Hematopoietic multipotent progenitor cell treated with erythropoietin and hydrocortisone succinate and interleukin-3 and kit ligand, for 15 days (in vitro differentiated cells): ENCODE measurements at places on chromosomes 2 and 18.
A peak's percentile ranks its signal among the peaks of the same experiment; 100 is the strongest.

- no peak for DNase-seq
Observed at GRCh38 chr2:120631236-120631635, 104.4 kb upstream of the GLI2 start.

DNA sequence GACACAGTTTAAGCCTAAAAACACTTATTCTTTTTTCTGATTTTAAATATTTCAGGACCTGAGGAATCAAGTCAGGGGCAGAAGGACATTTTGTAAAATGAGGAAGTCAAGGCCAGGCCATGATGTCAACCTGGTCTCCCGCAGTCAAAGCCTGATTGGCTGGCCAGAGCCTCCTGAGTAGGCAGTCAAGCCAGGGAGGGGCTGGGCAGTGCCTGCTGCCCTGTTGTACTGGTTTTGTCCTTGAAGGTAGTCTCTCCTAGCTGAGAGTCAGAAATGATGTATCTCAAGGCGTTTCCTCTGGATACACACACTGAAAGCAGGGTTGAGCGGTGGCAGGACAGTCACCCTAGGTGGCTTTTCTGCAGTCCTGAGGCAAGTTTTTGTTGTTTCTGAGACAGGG lies 19.8 kb downstream of the CCT7 start:
- DNase-seq = no peak

DNA sequence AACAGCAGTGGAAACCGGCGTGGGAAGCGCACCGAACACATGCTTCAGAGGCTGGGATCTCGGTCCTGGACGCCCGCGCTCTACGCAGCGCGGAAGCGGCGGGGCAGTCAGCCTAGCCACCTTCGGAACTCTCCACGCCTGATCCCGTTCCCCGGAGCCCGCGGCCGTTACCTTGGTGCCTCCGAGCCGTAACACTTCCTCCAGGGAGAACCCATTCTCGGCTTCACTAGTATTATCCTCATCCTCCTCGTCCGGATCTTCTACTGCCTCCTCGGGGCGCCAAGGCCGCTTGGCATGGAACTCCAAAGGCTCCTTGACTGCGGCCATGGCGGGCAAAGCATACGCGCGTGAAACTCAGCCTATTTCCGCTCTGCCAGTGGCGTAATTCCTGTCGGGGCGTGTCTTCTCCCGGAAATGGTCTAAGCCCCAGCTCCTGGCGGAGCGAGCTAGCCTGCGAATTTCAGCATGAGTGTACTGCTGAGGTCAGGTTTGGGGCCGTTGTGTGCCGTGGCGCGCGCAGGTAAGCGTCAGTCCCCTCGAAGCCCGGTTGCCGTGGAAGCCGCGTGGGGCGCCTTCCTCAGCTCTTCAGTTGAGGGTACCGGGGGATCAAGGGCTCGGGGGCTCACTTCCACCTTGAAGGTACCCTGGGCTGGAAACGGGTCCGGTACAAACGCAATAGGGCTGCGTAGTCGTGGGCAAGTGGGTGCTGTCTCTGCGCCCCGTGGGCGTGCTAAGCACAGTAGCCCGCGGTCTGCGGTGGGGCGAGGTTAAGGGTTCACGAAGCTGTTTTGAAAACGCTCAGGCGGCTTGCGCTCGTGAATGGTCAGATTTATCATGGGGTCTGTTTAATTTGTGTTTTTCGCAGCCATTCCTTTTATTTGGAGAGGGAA lies at the start of the genes CEBPZ and NDUFAF7:
TSS of gene CEBPZ (minus strand) at position 356 of the 890 bp plus-strand sequence. CDS start at position 327, 29 bp downstream.
TSS of gene NDUFAF7 (plus strand) at position 418 of the 890 bp plus-strand sequence. CDS start at position 466, 48 bp downstream.
- DNase-seq = peak; percentile 84

DNA sequence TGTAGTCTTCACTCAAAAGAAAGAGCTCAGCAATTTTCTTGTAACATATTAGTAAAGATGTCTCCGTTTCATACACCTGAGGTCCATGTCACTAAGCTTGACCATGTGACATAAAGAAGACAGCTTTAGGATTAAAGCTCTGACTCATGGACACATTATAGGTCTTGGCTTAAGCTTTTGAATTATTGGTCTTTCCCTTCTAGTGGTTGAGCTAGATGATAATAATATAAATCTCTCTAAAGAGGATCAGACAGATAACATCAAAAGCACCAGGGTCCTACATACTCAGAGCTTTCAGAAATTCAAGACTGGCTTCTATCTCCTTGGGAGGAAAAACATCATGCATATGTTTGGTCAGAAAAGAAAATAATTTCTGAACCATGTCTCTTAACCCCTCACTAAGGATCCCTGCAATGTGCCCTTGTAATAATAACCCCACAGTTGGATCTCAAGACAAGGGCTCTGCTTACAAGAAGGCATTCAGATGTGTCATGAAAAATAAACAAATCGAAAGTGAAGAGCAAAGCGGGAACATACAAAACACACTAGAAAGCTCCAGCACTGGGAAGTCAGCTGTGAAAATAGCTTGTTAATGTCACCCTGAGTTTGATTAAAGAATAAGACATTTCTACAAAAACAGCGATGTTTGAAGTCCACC lies 174.5 kb downstream of the PID1 start:
- no peak for DNase-seq

- no peak for DNase-seq
Observed at GRCh38 chr18:48765053-48765452, 185.7 kb downstream of the SMAD7 start.

DNA sequence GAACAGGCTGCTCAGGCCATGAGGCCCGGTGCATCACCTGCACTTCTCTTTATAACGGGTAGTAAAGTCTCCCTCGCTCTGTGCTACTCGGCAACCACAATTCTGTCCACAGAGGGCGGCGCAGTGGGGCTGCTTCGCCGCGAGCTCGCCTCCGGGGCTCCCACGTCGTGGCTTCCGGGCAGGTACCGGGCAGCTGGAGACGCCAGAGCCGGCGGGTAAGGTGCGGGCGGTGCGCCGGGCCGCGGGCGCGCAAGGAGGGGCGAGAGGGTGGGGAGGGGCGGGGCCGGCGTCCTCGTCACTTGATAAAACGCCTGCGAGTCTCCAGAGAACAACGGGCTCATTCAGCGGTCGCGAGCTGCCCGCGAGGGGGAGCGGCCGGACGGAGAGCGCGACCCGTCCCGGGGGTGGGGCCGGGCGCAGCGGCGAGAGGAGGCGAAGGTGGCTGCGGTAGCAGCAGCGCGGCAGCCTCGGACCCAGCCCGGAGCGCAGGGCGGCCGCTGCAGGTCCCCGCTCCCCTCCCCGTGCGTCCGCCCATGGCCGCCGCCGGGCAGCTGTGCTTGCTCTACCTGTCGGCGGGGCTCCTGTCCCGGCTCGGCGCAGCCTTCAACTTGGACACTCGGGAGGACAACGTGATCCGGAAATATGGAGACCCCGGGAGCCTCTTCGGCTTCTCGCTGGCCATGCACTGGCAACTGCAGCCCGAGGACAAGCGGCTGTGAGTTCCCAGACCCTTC lies at the start of gene ITGA6:
TSS of gene ITGA6 (plus strand) at position 331 of the 734 bp plus-strand sequence.
- no peak for DNase-seq

DNA sequence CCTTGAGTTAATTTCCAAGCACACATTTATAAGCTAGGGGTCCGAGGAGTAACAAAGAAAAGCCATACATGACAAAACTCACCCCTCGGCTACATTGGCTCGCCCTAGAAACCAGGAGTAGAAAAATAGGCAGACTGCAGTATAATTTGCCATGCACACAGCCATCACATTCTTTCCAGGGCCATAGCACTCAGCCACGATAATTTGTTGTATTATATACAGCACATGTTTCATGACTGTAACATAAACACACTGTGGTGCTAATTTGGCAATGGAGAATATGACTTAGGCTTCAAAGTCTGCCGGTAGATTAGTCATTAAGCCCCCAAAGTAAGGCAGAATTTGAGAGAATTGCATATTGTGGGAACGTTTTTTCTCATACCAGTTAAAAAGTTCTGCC lies 254.9 kb downstream of the ZNF521 start:
- no peak for DNase-seq

- no peak for DNase-seq
Observed at GRCh38 chr2:10768063-10768507, 44.5 kb downstream of the PDIA6 start.

DNA sequence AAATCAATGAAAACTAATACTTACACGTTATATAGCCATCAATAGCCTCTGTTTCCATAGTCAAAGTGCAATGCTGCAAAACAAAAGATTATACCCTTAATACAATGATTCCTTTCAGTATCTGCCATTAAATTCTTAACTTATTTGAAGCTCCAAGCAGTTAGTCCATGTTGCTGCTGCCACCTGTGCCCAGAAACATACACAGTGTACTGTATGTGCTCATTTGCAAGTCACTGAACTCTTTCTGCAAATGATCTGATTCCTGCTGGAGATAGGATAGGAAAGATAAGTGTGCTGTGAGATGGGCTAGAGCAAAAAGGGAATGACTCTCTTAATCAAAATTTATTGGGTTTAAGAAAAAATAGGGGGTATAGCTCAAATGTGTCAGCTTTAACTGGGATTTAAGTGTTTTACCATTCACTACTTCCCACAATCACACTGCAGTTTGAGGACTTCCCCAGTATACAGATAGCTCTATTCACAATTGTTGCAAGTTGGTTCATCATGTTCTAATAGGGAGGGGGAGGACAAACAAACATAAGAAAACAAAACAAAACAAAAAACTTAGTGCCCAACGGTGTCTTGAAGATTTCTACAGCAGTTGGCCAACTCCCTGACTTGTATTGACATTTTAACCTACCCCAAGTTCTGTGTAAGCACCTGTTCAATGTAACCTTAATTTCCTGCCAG lies 2.7 kb downstream of the IKZF2 start:
- no peak for DNase-seq

DNA sequence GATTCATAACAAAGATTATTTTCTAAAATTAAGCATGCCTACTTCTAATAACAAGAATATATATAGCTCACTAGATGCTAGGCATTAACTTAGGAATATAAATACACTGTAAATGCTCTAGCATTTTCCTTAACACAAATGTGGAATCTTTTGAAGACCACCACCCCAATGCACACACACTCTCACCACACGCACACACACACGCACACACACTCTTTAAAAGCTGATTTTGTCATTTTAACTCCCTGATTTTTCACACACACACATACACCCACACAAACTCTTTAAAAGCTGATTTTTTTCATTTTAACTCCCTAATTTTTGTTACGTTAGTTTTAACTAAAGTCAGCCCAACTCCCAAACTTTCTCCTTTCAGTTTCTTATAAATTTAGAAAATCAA lies 3.0 kb downstream of the COL5A2 start:
- no peak for DNase-seq

DNA sequence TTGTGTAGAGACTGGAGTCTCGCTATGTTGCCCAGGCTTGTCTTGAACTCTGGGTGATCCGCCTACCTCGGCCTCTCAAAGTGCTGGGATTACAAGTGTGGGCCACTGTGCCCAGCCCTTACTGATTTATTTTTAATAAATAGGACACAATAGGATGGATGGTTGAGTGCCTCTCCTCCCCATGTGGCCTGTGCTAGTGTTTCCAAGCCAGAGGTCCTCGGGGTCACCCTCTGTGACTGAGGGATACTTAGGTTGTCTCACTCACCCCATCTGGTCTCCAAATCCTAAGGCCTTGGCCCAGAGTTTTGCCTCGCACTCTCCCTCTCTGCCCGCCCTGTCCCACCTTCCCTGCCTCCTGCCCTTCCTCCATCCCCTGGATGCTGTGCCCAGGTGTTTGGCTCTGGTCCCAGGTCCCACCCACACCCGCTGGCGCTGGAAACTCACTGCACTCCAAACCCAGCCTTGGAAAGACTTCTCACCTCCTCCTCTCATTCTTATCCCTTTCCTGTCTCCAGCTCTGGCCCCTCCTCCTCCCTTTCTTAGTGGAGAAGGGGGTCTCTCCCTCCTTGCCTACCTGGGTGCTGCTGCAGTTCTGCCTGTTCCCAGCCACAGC lies 4.7 kb upstream of the ECEL1 start:
- no peak for DNase-seq

GRCh38 chr2:170462433-170463205 lies 252.5 kb upstream of the SP5 start:
- no peak for DNase-seq

DNA sequence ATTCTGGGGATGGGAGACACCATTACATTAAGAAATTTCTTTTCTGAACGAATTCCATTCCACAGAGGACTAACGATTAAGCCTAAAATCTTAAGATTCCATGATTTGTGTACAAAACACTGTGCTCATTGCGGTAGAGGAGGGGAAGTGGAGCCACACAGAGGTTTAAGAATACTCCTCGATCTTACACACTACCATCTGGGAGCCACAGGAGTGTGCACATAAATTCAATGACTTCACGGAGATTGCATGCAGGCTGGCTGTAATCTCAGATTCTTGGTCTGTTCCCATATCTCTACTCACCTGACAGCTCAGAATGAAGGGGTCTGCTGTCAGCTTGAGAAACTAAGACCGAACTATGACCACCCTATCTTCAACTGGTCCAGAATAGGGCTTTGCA lies 762 bp downstream of the VPS4B start:
- no peak for DNase-seq

DNA sequence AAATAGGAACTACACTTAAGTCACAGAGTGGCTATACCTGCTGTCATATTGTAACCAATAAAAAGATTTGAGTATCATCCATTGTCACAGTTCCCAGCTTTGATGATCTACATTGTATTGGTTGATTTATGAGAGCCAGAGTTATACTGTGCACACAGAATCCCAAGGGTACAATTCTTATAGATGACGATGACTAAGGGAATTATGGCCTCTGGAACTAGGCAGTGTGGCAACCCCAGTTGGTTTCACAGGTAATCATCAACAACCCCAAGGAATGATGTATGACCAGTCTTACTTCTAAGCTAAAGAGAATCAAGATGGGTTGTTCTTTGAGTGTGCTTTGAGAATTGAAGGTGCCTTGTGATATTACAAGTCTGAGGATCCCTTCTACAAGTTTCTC lies 217.3 kb downstream of the ETAA1 start:
- DNase-seq = no peak

DNA sequence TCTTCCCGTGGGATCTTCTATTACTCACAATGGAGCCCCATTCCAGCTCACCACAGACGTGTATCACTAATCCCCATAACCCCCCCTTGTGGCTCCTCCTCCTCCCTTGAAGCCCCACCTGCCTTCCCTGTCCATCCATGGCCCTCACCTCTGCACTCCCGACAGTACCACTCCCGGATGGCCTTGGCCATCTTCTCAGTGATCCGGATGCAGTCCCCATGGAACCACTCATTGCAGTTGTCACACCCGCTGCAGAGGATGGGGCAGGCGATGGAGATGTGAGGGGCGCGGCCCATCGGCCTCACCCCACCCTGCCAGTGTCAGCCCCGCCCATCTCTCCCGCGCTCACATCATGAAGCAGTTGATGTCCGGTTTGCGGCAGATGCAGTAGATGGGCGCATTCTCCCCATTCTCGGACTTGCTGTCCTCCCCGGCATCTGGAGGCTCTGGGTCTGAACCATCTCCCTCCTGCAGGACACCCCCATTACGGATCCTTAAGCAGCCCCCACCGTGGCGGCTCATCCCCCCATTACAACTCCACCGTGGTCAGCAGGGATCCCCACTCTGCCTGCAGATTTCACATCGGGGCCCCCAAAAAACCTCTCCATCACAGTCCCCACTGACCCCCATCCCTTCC lies 983 bp downstream of the CXXC1 start:
- DNase-seq = peak; percentile 71

- DNase-seq = no peak
Observed at GRCh38 chr2:25517701-25518100, 155.7 kb downstream of the DTNB start.

- DNase-seq = no peak
Observed at GRCh38 chr2:237700512-237701032, 73.2 kb downstream of the LRRFIP1 start.

GRCh38 chr2:146844226-146844990 lies 1000.4 kb upstream of the ACVR2A start:
- DNase-seq = no peak

GRCh38 chr2:37653805-37654378 lies 17.6 kb downstream of the CDC42EP3 start:
- DNase-seq = no peak
